Activated CD8-positive, alpha-beta memory T cell treated with anti-CD3 and anti-CD28 coated beads for 4 hours (primary cell): ENCODE measurements at places on chromosomes 1 and 21.

- no peak for DNase-seq
Observed at GRCh38 chr1:20621012-20621411, 12.2 kb upstream of the PINK1 start.

- DNase-seq, result no peak
Observed at GRCh38 chr1:241518476-241519307, 863 bp downstream of the FH start.

- no peak for DNase-seq
Observed at GRCh38 chr1:167289966-167290365, 69.3 kb downstream of the POU2F1 start.

DNA sequence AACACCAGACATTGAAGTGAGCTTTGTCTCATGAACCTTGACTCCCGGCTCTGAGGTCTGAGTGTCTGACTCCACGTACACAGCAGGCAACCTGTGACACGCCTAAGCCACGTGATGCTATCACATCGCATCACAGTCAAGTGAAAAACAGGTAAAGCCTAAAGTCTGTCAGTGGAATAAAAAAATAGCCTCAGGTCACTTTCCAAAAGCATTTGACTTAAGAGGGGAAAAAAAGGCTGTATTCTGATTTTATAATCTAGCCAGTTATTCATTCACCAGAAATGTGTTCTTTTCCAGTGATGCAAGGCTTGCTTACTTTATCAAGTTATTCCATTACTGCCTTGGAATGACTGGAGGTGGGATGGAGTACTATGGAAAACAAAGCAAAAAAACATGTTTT lies 163.2 kb upstream of the HMCN1 start:
- no peak for DNase-seq

- no peak for DNase-seq
Observed at GRCh38 chr1:99017655-99018054, 13.0 kb upstream of the PLPPR5 start.
